ENCODE measurements at places on chromosomes 6 and 20. TPM values are rescaled to one million over a fixed set of nuclear protein-coding genes. Genes with fewer than 3 reads are reported as not detected.

DNA sequence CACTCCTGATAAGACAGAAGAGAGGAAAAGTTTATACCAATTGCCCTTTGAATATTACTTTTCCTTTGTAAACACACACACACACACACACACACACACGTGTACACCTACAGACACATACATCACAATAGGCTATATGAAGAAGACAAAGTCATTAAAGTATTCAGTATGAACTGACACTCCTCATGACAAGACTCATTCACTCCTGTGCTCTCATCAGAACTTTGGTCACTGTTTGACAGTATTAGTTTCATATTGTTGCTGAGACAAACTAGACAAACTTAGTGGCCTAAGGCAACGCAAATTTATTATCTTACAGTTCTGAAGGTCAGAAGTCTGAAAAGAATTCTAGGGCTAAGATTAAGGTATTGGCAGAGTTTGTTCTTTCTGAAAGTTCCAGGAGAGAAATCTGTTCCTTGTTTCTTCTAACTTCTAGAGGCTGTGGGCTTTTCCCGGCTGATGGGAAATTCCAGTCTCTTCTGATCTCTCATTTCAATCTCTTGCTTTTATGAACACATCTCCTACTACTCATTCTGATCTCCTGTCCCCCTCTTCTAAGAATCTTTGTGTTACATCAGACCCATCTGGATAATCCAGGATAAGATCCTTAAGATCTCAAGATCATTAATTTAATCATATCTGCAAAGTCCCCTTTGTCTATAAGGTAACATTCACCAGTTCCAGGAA lies 171.3 kb downstream of the HACE1 start:
- no peaks in the 10 kb centered on the region for H3K4me1 ChIP-seq
- H3K36me3 ChIP-seq: no peaks in the 10 kb centered on the region
- H3K4me3 ChIP-seq: no peak overlapping the region
- no peak overlapping the region for H3K27ac ChIP-seq
- H3K27me3 ChIP-seq: no peaks in the 10 kb centered on the region
- no peak for DNase-seq

DNA sequence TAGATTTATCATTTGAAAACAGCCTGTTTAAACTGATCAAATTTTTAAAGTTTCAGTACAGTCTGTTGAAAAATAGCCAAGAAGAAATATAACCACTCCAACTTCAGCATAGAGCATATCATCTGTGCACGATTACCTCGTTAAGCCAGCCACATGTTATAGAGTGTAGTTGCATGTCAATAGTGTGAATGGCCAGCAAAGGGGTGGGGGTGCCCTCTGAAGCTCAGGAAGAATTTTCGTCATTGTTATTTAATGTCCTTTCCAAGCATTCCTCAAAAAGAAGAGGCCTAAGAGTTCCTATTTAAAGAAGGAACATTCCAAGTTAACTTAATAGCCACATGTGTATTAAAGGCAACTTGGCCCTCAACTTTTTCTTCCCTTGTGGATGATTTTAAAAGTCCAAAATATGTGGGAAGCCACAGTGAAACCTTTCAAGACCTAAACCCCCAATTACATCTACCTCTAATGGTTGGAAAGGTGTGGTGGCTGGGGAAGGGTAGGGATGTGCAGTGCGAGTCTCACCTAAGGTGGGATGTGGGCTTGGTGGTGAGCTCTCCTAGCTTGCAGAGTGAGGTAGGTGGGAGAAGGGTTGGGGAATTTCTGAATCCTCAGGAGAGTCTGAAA lies 1.8 kb upstream of the CCN2 start:
- H3K4me3 ChIP-seq: no peak overlapping the region
- peaks cover 9% of the 10 kb centered on the region for H3K36me3 ChIP-seq
- no peak overlapping the region for H3K27ac ChIP-seq
- DNase-seq: no peak
- H3K4me1 ChIP-seq: peaks cover 6% of the 10 kb centered on the region
- no peaks in the 10 kb centered on the region for H3K27me3 ChIP-seq

The SLC22A1 gene
- 2.5 TPM for total RNA-seq

GRCh38 chr20:14838663-14839628 lies 501.5 kb upstream of the FLRT3 start:
- no peaks in the 10 kb centered on the region for H3K36me3 ChIP-seq
- H3K4me1 ChIP-seq: no peaks in the 10 kb centered on the region
- no peak overlapping the region for H3K27ac ChIP-seq

GRCh38 chr20:48732081-48732829 lies 95.5 kb downstream of the PREX1 start:
- H3K36me3 ChIP-seq: no peaks in the 10 kb centered on the region
- no peaks in the 10 kb centered on the region for H3K4me1 ChIP-seq
- H3K27ac ChIP-seq: no peak overlapping the region
- no peak overlapping the region for H3K4me3 ChIP-seq

GRCh38 chr20:3916364-3916763 lies 27.2 kb downstream of the PANK2 start:
- no peaks in the 10 kb centered on the region for H3K4me1 ChIP-seq
- no peak for DNase-seq
- H3K36me3 ChIP-seq: no peaks in the 10 kb centered on the region
- no peaks in the 10 kb centered on the region for H3K27me3 ChIP-seq
- H3K27ac ChIP-seq: no peak overlapping the region

The RCAN2 gene
- total RNA-seq: 6.7 TPM

The RBPJL gene
- 270 TPM for total RNA-seq

The CGA gene
- total RNA-seq: not detected

The SSTR4 gene
- total RNA-seq: not detected

The KIFC1 gene
- total RNA-seq: 0.95 TPM

The HLA-G gene
- 0.12 TPM for total RNA-seq

GRCh38 chr6:123604067-123604466 lies 32.7 kb downstream of the TRDN start:
- no peak for DNase-seq
- H3K4me3 ChIP-seq: no peak overlapping the region
- H3K27me3 ChIP-seq: no peaks in the 10 kb centered on the region
- no peaks in the 10 kb centered on the region for H3K4me1 ChIP-seq
- H3K36me3 ChIP-seq: no peaks in the 10 kb centered on the region
- no peak overlapping the region for H3K27ac ChIP-seq

The LHFPL5 gene
- 2.6 TPM for total RNA-seq

DNA sequence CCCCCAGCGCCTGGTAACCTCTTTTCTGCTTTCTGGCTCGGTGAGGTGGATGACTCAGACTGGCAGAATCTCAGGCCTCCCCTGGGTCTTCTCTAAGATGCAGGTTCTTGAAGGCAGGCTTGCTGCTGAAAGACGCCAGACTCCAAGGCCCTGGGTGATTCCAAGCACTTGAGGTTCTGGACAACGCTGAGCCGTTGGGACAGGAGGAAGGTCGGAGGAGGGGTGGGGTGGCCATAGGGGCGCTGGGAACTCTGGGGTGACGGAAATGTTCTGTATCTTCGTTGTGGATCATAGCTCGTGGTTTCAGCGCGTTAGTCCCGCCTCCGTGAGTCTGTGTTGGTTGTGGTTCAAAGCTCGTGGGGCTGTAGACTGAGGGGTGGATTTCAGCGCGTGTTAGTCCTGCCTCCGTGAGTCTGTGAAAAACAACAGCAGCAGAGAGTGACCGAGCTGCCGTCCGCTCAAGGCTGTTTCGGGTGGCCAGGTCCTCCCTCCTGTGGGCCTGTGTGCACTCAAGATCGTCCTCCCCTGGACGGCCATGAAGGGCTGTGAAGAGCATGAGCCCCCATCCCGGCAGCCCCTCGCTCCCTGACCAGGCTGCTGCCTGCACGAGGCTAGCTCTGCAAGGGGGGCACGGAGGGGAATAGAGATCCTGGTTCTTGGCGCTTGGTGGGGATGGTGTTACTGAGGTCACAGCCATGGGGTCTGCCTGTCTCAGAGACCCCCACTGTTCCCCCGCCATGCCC lies 7.7 kb downstream of the NTSR1 start:
- no peak for DNase-seq
- no peak overlapping the region for H3K27ac ChIP-seq
- no peaks in the 10 kb centered on the region for H3K36me3 ChIP-seq
- H3K4me3 ChIP-seq: no peak overlapping the region
- H3K4me1 ChIP-seq: no peaks in the 10 kb centered on the region
- no peaks in the 10 kb centered on the region for H3K27me3 ChIP-seq

GRCh38 chr6:6085928-6086668 lies 79.4 kb upstream of the NRN1 start:
- H3K4me3 ChIP-seq: no peak overlapping the region
- H3K27ac ChIP-seq: no peak overlapping the region
- DNase-seq: no peak
- no peaks in the 10 kb centered on the region for H3K4me1 ChIP-seq
- H3K27me3 ChIP-seq: no peaks in the 10 kb centered on the region
- H3K36me3 ChIP-seq: no peaks in the 10 kb centered on the region

The POLR1C gene
- 18.0 TPM for total RNA-seq

GRCh38 chr6:166553563-166554271 lies 32.8 kb downstream of the RAMACL start:
- H3K36me3 ChIP-seq: no peaks in the 10 kb centered on the region
- no peak overlapping the region for H3K4me3 ChIP-seq
- no peak overlapping the region for H3K27ac ChIP-seq
- DNase-seq: no peak
- peaks cover 10% of the 10 kb centered on the region for H3K4me1 ChIP-seq

GRCh38 chr6:57316581-57317059 lies 810 bp upstream of the PRIM2 start:
- H3K4me1 ChIP-seq: no peaks in the 10 kb centered on the region
- peak overlapping the region; percentile 45 for H3K4me3 ChIP-seq
- H3K36me3 ChIP-seq: no peaks in the 10 kb centered on the region
- DNase-seq: peak; percentile 66

The SRC gene
- 28.4 TPM for total RNA-seq

GRCh38 chr20:58667975-58668374 lies 16.9 kb downstream of the STX16 start:
- no peak for DNase-seq

The ROMO1 gene
- total RNA-seq: 38.6 TPM

DNA sequence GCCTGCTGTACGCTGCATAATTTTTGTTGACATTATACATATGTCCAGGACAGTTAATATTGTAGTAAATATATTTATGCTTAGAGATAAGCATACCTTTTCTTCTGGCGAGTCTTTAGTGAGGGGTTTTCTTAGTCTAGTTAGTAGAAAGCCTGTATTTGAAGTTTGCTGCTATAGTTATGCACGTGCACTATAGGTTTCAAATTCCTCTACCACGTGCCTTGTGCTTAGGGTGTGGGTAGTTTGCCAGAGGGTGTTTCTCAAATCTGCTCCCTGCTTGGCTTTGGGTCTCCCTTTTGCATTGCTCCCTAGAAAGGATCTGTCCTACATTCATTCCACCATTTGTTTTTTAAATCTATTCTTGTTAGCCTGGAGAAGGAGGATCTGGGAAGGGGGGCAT lies 181.4 kb upstream of the UFL1 start:
- H3K36me3 ChIP-seq: no peaks in the 10 kb centered on the region
- H3K4me1 ChIP-seq: no peaks in the 10 kb centered on the region
- no peak overlapping the region for H3K4me3 ChIP-seq
- H3K27me3 ChIP-seq: no peaks in the 10 kb centered on the region
- H3K27ac ChIP-seq: no peak overlapping the region
